ENCODE measurements at places on chromosomes 3 and 15.

GRCh38 chr3:187016639-187017345, 86.5 kb downstream of the ST6GAL1 start:
- no peak for DNase-seq

GRCh38 chr15:93823971-93824913, 407.1 kb upstream of the MCTP2 start:
- DNase-seq = no peak

- no peak for DNase-seq
These were observed 170.7 kb upstream of the TOPAZ1 start for GRCh38 chr3:44070841-44071546.

GRCh38 chr3:135159681-135160247, 364.7 kb downstream of the EPHB1 start:
- DNase-seq = peak; percentile 5

DNA sequence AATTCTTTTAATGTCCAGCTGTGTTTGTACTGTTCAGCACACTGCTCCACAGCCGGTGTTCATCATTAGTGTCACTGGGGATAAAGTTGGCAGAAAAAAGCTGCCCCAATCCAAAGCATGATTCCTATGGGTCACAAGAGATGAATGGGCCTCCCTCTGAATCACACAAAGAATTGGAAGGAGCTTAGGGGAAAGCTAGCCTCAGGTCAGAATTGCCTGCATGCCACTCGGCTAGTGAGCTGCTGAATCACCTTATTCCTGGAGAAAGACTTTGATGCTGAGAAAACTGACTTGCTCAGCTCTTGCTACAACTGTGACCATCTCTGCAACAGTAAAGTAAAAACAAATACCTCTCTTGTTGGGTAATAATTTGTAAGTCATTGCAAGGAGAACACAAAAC, 3.5 kb downstream of the CCK start:
- no peak for DNase-seq

DNA sequence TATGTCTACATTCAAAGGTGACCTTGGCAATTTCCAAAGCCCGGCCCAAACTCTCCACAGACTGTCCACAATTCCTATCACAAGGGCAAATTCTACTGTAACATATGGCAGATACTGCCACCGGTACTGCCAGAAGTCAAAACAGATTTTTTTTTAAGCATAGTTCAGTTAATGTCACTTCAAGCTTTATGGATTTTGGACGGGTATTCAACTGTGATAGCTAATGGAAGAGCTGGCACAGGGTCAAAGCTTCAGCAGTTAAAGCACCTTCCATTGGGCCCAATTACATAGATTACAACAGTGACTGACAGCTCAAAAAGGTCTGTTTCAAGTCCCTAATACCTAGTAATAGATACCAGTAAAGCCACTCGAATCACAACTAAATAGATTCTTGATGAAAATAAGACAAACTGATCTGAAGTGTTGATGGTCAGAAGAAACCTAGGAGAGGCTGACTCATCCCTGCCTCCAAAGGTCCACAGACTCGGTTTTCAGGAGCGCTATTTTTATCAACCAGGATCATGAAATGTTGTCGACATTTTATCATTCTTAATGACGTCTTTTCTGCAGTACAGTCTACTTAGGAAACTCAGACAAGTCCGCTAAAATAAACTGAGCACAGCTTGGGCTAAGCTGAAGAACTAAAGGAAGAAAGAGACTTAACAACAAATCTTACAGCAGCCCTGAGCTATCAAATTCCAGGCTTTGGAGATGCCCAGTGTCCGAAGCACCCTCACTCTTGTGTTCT, 38.7 kb downstream of the ANXA2 start:
- DNase-seq = peak; percentile 16

DNA sequence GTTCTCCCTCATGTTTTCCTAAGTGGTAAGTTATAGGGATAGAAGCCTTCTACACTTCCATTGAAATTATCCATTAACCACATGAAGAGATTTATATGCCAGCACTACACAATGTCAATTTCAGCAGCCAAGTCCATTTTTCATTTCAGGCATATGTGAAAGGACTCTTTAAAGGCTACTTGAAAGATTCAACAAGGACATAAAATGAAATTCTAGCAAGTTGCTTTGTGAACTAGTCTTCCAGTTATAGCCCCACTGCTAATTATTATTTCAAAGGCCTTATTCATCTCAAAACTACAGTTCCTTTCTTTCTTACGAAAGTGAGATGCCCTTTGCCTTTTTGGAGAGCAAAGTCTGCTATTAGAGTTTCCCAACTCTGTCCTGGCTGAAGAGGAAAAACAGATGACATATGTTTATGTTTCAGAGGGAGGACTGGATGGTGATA, 66.0 kb upstream of the SLC2A2 start:
- no peak for DNase-seq

DNA sequence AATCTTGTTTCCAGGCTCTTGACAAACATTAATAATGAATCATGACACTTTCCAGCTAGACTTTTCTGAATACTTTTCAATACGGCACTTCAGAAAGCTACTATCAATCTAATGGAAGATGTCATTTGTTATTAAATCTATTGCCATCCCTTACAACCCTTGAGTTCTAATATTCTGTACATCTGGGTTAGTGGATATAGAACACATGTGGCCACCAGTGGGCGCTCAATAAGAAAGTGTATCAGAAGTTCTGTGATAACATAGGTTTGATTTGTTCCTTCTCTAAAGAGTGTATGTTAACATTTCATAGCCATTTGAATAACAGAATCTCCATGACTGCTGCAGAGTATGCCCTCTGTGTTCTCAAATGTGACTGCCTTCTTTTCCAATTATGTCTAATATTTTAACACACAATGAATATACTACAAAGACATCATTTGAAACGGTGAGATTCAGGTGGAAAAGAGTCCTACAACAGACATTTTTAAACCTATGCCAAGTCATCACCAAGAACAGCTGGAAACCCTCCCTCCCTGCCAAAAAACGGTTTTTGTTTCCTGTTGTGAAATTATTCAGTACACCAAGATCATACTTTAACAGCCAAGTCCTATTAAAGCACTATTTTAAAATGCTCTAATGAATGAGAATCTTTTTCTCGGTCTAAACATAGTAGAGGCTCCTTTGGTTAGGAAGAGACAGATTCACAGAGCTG, 22.2 kb downstream of the ALDH1A2 start:
- DNase-seq = peak; percentile 64

- DNase-seq = no peak
These were observed 39.2 kb downstream of the CMTM7 start for GRCh38 chr3:32430900-32431299.

GRCh38 chr15:91688811-91689210, 164.7 kb upstream of the SLCO3A1 start:
- DNase-seq = no peak

GRCh38 chr15:95880630-95881029, 449.9 kb upstream of the NR2F2 start:
- DNase-seq = no peak

GRCh38 chr3:111859061-111859973, at the start of gene PHLDB2:
PHLDB2 (plus strand) TSS chr3:111859265; CDS start chr3:111884078, 24,813 bp downstream.
- DNase-seq = peak; percentile 41

GRCh38 chr3:4231041-4231440, 72.1 kb upstream of the SETMAR start:
- DNase-seq = no peak

GRCh38 chr3:194003114-194004057, 132.6 kb upstream of the HES1 start:
- DNase-seq = peak; percentile 80

DNA sequence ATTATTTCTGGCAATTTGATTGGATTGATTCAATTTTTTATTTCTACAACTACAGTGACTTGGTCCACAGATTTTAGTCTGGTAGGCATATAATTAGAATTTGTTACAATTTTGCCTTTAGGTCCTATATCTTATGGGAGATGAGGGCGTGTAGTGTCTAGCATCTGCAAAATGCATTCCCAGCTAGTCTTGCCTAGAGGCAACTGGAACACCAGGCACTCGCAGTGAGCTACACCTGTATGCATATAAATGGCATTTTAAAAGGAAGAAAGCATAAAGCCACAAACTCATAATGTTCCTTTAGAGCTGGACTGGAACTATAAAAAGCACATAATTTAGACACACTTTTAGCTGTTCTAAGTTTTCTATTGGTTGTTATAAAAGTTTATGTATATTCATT, 17.9 kb upstream of the SPPL2A start:
- no peak for DNase-seq

GRCh38 chr3:13648060-13649001, 99.4 kb downstream of the FBLN2 start:
- peak; percentile 62 for DNase-seq

GRCh38 chr3:8464668-8465067, 37.0 kb upstream of the LMCD1 start:
- peak; percentile 1 for DNase-seq

DNA sequence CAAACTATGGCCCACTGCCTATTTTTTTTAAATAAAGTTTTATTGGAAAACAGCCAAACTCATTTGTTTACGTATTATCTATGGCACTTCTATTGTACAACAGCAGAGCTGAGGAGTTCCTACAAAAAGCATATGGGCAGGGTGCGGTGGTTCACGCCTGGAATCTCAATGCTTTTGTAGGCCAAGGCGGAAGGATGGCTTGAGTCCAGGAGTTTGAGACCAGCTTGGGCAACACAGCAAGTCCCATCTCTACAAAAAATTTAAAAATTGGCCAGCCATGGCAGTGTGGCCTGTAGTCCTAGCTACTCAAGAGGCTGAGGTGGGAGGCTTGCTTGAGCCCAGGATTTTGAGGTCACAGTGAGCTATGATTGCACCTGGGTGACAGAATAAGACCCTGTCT, 142.3 kb downstream of the RORA start:
- DNase-seq = no peak

DNA sequence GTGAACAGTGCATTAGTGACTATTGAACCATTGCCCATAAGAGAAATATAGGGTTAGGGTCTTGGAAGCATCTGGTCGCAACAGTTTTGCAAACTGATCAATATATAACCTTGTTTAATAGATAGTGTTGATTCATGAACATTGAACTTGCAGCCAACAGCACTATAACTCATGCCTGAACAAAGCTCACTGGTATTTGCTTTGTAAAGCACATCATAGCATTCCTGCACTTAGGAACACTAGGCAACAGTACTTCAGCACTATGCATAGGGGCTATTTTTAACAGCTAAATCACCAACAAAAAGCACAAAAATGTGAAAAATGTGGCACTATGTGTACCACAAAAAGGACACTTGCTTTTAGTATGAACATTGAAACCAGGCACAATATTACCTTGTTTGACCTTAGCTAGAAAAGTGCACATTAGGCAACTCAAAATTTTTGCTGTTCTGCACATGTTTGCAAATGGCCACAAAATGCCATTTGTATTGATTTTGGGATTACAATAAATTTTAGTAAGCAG, 68.0 kb downstream of the OXNAD1 start:
- DNase-seq = no peak

GRCh38 chr3:159030138-159030670, 228.3 kb downstream of the MFSD1 start:
- DNase-seq = peak; percentile 3

- no peak for DNase-seq
These were observed 15.9 kb downstream of the TLNRD1 start for GRCh38 chr15:81016489-81017068.

- no peak for DNase-seq
These were observed 11.7 kb downstream of the SNRPN start for GRCh38 chr15:24966364-24967103.

GRCh38 chr3:112304611-112305010, 10.6 kb upstream of the SLC9C1 start:
- DNase-seq = peak; percentile 8

DNA sequence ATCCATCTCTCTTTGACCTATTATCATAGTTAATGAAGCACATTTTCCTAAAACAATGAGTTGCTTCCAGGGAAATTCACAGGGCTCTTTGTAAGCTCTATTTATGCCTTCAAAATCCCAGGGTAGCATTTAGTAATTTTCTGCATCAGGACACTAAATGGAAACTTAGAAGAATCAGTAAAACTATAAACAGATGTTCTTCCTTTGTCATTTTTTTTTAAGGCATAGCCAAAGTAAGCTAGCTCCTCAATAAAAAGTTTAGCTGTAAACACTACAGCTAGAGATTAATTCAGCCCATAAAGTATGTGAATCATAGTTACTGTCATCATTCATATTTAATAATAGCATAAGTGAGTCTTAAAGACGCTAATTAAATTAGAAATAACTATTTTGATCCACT, 79.3 kb downstream of the RPL22L1 start:
- no peak for DNase-seq

GRCh38 chr3:167728176-167728575, 6.5 kb downstream of the PDCD10 start:
- no peak for DNase-seq

DNA sequence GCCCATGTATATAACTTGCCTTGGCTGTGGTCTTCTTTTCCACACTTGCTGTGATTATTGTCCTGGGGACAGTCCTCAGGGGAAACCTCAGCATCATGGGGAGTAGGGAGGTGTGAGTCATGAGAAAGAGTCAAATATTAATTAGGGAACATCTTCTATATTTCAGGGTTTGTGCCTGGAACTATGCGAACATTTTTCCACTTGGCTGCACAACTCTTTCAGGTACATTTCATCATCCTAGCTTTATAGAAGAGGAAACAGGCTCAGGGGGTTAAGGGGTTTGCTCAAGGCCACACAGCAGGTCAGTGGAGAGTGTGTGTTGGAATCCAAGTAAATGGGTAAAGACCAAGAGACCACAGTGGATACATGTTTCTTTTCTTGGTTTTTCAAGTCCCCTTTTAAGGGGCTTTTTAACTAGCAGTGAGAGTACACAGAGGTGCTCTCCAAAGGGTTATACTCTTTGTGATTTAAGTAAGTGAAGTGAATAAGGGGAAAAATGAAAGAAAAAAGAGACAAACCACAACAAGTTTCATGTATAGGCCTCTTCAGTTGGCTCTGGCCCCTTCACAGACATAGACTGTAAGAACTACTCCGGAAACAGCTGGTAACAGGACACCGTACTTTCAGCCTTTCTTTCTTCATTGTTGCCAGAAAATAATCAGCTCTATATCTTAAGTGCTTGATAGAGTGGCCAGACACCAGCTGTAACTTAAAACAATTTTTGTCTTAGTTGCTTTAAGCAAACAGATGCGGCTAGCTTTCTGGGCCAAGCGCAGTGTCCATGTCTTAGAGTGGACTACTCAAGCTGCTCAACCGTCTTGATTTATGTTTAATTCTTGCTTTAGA, 64.6 kb downstream of the EEFSEC start:
- DNase-seq = no peak

DNA sequence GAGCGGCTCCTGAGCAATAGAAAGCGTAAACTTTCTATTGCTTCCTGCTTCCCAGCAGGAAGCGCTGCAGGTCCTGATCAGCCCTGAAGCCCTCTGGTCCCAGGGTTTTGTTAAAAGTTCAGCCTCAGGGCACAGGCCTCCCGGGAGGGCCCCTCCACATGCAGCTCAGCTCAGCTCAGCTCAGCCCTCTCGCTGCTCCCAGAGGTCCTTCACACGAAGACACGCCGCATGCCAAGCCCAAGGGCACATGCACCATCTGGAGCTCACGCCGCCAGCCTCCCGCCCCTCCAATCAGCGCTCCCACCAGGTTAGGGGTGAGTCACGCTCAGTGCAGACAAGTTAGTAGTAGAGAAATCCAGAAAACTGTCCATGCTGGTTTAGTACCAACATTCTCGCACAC, 12.7 kb downstream of the TKT start:
- DNase-seq = no peak

- DNase-seq = peak; percentile 70
These were observed 156.2 kb downstream of the FGF12 start for GRCh38 chr3:192570821-192571791.

GRCh38 chr3:49279376-49279775, 2.3 kb upstream of the C3orf62 start:
- DNase-seq = no peak

- DNase-seq = no peak
These were observed 149.6 kb downstream of the MAGI1 start for GRCh38 chr3:65888980-65889706.
